Stimulated activated CD8-positive, alpha-beta memory T cell treated with anti-CD3 and anti-CD28 coated beads, Interleukin-4, amount 100 ng/mL, for 1 hour (primary cell): ENCODE measurements at places on chromosomes 6 and 20.

DNA sequence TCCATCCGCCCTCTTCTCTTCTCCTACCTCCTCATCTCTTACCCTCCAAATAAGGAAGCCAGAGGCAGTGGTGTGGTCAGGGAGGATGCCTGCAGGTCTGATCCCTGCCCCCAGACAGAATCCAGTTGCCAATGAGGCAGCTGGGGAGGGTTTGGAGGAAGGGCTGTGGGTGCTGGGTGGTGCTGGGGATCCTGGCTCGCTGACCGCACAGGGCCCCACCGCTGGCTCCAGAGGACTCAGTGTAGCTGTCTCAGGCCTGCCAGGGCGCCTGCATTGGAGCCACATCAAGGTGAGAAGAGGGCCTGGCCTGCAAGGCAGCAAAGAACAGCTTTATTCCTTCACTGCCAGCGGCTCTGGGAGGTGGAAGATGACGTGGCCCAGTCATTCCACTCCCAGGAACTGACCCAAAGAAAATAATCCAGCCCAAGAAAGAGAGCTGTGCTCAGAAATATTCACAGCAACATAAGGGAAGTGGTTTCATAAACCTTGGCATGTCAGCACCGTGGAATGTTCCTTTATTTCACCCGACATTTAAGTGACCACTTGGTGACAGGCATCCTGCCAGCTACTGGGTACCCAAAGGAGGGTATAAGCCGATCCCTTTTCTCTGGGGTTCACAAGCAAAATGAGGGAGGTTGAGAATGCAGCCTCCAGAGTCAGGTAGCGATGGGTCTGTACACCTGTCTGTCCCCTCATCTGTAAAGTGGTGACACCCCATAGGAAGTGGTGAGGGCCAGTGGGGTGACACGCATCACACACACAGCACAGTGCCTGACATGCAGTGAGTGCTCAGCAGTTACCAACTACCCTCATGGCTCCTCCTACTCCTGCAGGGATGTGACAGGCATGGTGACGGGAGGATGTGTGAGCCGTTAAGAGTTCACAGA is 125.1 kb downstream of the SNX5 start:
- no peak for DNase-seq

DNA sequence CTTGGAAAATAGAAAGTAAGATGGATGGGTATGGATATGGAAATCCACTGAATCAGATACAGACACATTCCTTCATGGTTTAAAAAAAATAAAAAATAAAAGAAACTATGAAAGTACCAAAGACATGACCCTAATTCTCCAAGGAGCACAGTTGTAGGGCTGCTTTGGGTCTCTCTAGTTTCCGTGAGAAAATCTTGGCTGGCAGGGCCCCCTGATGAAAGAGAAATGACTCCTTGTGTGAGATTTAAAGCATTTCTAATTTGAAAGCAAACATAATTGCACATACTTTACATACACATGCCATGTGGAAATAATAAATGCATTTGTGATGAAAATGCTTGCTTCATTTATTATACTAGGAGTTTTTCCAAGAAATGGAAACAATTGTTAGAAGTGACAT is 593.9 kb upstream of the BTBD3 start:
- DNase-seq: no peak

DNA sequence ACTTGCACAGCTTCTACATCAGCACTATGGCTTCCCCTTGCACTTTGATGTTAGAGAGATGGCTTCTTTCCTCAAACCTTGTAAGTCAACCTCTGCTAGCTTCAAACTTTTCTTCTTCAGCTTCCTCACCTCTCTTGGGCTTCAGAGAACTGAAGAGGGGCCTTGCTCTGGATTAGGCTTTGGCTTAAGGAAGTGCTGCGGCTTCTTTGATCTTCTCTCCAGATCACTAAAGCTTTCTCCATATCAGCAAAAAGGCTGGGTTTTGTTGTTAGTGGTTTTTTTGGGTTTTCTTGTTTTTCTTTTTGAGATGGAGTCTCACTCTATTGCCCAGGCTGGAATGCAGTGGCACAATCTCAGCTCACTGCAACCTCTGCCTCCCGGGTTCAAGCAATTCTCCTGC is 24.0 kb downstream of the CDK5RAP1 start:
- no peak for DNase-seq

GRCh38 chr6:131410785-131411184 is 162.2 kb upstream of the ARG1 start:
- DNase-seq: no peak

DNA sequence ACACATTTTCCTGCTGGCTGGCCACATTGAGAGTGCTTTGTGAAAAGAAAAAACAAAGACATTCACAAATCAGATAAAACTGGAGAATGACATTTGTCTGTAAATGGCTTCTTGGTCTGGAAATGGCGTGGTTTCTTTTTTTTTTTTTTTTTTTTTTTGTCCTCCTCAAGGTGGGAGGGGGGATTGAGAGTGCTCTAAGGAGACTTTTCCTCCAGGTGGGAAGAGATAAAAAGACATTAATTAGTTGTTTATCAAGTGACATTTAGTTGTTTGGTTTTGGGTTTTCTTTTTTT is 40.4 kb downstream of the GNAS start:
- DNase-seq: no peak

GRCh38 chr6:99885051-99885450 is 109.0 kb downstream of the MCHR2 start:
- DNase-seq: no peak

- no peak for DNase-seq
Measured at GRCh38 chr6:150546457-150546856, 53.2 kb upstream of the PLEKHG1 start.

DNA sequence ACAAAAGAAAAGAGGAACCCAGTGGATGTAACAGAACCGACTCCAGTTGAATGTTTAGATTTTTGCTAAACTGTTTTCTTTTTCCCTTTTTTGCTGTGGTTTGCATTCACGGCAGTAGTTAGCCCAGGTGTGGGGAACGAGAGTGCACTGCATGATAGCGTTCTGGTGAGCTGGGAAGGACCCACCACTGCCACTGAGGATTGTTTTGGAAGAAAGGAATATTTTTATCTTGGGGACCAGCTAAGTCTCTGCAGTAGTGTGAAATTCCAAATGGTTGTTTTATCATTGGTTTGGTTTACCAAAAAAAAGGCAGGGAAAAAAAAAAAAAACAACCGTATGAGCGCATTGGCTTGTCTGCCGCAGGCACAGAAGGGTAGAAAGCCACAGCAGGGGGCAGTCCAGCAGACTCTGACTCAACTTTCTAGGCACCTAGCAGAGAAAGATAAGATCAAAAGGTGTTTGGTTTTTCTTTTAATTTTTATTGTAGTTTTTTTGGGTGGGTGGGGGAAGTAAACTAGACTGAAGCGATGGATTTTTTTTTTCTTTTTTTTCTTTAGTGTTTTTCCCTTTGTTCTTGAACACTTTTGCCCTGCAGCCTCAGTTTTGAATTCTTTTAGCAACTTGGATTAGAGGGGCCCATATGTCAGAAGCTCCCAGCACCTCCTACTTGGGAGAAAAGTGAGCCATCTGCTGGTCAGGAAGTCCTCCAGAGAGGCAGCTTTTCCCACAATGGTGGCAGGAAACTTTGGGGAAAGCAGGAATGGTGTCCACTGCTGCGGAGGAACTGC is 13.5 kb upstream of the RAB5IF start:
- no peak for DNase-seq

DNA sequence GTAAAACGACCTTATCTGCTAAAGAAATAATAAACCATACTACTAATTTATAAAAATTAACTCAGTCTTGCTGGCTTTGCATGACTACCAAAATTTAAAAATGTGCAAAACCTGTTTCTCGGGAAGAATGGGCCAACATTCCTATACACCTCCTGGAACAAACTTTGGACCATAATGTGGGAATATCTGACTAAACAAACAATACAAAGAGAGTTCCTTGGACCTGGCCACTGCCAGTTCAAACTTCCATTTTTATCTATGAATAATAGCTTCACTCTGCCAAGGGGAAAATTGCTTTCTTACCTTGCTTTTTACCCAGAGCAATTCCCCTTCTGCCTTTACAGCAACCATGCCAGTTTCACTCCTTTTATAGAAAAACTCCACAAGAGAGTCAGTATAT is 38.7 kb upstream of the POU5F1 start:
- DNase-seq: no peak

GRCh38 chr6:41840326-41840725 is 52.8 kb downstream of the TOMM6 start:
- no peak for DNase-seq

- DNase-seq: no peak
Measured at GRCh38 chr6:44859901-44860410, 468.2 kb upstream of the RUNX2 start.

- DNase-seq: no peak
Measured at GRCh38 chr6:147643341-147644200, 135.1 kb downstream of the SAMD5 start.

DNA sequence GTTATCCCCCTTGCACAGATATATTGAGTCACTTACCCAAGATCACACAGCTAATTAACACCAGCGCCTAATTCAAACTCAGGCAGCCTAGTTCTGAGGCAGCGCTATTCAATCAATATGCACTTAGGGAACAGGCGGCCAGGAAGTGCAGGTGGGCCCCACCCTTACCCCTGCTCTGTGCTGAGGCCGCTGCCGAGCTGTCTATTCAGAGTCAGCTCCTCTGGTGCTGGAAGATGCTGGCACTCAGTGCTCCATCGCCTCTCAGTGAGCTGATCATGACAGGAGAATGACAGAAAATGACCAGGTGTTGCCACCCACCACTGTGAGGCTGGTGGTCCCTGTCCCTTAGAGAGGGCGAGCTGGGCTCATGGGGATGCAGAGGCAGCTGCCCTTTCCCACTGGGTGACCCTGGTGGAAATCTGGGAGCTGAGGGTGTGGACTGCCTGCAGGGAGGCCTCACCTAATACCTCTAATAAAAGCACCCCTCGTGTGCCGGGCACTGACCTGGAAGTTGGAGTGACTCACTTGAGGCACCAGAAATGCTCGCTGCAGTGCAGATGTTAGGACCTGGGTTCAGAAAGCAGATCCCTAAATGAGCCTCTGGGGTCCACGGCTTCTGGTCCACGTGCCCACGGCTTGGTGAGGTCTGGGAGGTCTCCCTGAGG is 42.5 kb upstream of the CD93 start:
- no peak for DNase-seq

- DNase-seq: no peak
Measured at GRCh38 chr20:2778602-2779321, 21.7 kb downstream of the CPXM1 start.

GRCh38 chr6:31901415-31901952 is 402 bp downstream of the ZBTB12 start:
- DNase-seq: peak; percentile 28

GRCh38 chr20:50959543-50960126 is 1.0 kb downstream of the MOCS3 start:
- no peak for DNase-seq

- DNase-seq: no peak
Measured at GRCh38 chr6:37987018-37987417, 167.5 kb downstream of the ZFAND3 start.

DNA sequence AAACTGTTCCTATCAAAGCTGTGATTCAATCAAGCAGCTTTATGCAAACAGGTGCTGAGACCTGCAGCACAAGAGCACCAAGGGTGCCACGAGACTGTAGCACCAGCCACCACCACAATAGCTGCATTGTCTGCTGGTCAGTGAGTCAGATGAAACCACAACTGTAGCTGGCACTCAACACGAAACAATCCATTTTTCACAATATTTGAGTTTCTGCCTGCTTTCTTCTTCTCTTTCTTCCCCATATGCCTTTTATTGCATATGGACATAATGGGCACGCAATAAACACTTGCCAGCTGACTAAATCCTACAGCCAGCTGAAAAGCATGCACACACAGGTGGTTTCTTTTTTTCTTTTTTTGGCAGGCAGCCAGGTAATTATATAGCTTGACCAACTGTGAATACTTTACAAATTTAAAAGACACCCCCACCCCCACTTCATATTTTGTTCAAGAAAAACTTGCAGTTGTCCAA is 16.6 kb downstream of the SLC2A12 start:
- DNase-seq: no peak

DNA sequence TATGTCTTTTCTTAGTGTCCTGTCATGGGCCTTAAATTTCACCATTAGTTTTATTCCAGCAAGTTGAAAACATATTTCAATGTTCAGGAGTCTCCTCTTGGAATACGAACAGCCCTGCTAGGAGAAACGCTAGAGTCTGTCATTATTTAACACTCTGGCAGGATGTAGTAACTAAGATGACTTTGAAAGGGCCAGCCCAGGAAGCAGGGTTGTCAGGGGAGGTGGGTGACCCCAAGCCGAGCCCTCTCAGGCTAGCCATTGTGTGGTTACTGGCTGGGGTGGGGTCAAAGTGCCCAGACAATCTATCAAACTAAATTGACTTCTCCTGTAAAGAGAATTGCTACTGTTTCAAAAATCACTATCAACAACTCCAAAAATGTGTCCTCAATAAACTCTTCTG is 67.8 kb downstream of the LY86 start:
- no peak for DNase-seq

- no peak for DNase-seq
Measured at GRCh38 chr20:7667194-7667593, 273.1 kb downstream of the HAO1 start.

DNA sequence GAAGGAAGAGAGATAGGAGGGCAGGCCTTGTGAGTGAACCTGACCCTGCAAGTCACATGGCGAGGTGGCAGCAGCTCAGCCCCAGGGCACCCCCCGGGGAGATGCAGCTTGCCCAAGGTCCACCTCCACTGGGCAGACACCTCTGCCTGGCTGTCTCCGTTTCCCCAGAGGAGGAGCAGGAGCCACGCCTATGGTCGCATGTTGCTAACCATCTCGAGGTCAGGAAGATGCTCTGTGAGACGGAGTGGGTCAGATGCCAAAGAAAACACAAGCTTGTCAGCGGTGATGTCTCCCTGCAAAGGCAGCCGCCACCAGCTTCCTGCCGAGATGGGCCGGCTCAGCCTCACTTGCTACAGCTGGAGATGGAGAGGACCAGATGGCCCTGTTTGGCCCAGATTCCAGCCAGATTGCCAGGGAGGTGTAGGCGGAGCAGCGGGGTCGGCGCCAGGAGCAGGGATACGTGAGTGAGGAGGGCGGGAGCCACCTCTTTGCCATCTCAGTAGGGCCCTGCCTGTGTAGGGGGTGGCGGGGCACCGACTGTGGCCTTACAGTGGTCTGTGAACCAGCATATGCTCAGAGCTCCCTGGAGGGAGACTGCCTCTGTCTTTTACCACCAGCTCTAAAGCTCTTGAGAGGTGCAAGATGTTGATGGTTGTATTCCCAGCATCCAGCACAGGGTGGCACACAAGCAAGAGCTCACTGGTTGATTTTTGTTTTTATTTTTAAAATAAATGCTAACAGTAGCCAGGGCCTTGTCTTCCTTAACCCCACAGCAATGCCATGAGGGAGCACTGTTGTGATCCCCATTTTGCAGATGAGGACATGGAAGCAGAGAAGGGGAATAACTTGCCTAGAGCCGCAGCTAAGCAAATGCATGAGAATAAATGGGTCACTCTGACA is 42.9 kb upstream of the FAM83D start:
- DNase-seq: no peak

DNA sequence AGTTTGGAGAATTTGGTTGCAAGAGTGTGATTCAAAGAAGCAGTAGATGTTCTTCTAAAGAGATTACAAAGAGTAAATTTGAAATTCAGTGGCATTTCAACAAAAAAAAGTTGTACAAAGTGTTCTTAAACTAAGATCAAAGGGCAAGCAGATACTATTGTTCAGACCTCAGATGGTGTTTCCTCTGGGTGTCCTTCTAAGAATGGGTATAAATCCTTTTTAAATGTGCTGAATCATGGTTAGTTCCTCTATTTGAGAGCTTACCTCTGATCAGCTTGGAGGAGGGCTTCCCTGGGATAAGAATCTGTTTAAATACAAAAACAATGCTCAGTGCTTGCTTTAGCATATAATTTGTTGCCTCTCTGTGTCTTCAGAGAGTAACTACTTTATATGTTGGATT is 6.3 kb downstream of the BMP6 start:
- no peak for DNase-seq

GRCh38 chr20:36378686-36379085 is 72.5 kb downstream of the DLGAP4 start:
- no peak for DNase-seq

- no peak for DNase-seq
Measured at GRCh38 chr20:56587307-56588041, 41.6 kb upstream of the TFAP2C start.
